ENCODE measurements at places on chromosomes 16 and 17. TPM values are rescaled to one million over a fixed set of nuclear protein-coding genes. Genes with fewer than 3 reads are reported as not detected.
A peak's percentile ranks its signal among the peaks of the same experiment; 100 is the strongest.

- H3K4me1 ChIP-seq: peaks cover 10% of the 10 kb centered on the region
- H3K36me3 ChIP-seq: peaks cover 3% of the 10 kb centered on the region
- peak overlapping the region; percentile 26 for H3K27ac ChIP-seq
- H3K27me3 ChIP-seq: no peaks in the 10 kb centered on the region
Observed at GRCh38 chr17:82859431-82860403, 19.9 kb upstream of the ZNF750 start.

DNA sequence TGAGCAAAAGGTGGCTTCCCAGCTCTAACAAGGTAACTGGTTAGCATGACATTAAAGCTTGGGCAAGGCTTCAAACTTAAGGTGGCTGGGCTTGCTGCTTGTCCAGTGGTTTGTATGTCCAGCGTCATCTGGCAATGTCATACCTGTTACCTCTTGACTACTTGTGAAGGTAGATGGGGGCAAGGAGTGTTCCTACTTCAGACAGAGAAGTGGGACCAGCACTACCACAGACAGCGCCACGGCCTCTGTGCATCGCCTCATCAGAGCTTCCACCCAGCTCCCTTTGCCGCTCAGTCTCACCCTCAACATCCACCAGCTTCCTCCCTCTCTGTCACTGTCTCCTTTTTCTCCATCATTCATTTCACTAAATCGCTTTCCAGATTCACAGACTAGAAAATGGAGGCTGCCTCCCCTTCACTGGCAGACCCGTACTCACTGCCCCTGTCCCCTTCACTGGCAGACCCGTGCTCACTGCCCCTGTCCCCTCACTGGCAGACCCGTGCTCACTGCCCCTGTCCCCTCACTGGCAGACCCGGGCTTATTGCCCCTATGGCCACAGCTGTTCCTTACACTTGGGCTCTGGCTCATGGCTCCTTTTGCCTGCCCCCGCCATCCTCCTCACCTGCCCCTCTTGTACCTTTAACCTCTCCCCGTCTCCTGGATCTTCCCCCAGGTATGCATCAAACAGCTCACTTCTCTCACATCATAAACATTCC lies 14.8 kb downstream of the CYB5D2 start:
- peaks cover 56% of the 10 kb centered on the region for H3K36me3 ChIP-seq
- DNase-seq: no peak
- H3K27me3 ChIP-seq: no peaks in the 10 kb centered on the region
- H3K4me3 ChIP-seq: no peak overlapping the region

- H3K27me3 ChIP-seq: no peaks in the 10 kb centered on the region
- DNase-seq: no peak
- H3K36me3 ChIP-seq: no peaks in the 10 kb centered on the region
- no peak overlapping the region for H3K27ac ChIP-seq
Observed at GRCh38 chr16:17155485-17155884, 315.3 kb downstream of the XYLT1 start.

GRCh38 chr17:6712854-6713129 lies 377 bp downstream of the SLC13A5 start:
- no peaks in the 10 kb centered on the region for H3K36me3 ChIP-seq
- no peak for DNase-seq
- peak overlapping the region; percentile 49 for H3K4me3 ChIP-seq
- no peak overlapping the region for H3K27ac ChIP-seq
- peaks cover 23% of the 10 kb centered on the region for H3K4me1 ChIP-seq

CACNG3 gene
- total RNA-seq: not detected

BAHCC1 gene
- total RNA-seq: 13.1 TPM
